ENCODE measurements at places on chromosomes 1 and 21.

DNA sequence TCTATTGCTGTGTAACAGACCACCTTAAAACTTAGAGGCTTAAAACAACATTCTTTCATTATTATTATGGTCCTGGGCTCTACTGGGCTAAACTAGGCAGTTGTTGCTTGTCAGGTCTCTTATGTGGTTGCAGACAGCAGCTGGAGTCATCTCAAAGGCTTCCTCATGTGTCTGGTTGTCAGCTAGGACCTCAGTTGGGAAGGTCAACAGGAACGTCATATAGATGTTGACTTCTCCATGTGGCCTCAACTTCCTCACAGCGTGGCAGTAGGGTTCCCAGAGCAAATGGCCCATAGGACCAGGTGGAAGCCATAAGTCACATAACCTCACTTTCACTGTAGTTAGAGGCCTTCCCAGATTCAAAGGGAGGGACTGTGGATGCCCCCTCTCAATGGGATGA lies 15.4 kb upstream of the MEF2D start:
- no peak for DNase-seq

DNA sequence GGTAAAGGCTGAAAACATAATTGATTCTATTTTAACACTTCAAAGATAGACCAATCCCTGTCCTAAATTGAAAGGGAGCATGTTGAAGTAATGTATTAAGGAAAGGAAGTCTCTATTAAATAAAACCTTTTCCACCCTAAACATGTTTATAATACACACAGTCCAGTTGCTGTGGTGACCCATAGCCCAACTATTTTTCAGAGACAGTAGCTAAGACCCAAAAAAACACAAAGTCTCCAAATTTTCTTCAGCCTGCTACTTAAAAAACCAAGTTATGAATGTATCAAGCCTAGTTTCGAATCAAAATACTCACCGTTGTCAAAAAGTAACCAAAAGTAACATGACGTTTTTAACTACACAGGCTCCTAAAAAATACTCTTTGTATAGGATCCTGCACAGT lies 1.6 kb downstream of the ELK4 start:
- DNase-seq = no peak

DNA sequence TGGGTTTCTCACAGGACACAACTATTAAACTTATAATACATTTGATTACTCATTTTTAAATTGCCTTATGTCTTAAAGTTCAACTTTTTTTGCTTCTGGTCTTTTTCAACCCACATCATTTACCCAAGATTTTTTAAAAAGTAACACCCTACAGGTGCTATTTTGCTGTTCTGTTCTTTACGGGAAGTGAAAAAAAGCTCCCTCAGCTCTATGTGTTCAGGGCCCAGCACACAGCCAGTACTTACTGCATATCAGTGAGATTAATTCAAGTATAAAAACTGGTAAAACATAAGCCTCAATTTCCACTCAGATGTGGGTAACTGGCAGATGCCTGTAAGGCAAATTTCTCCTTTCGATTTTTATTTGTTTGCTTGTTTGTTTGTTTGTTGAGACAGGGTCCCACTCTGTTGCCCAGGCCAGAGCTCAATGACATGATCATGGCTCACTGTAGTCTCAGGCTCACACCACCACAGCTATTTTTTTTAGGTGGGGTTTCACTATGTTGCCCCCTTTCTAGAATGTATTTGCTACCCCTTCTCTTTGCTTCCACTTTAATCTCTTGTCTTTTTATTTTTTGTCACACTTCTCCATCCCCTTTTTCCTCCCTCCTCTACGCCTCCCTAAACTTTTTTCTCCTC lies 20.3 kb downstream of the RNASEL start:
- DNase-seq = no peak

DNA sequence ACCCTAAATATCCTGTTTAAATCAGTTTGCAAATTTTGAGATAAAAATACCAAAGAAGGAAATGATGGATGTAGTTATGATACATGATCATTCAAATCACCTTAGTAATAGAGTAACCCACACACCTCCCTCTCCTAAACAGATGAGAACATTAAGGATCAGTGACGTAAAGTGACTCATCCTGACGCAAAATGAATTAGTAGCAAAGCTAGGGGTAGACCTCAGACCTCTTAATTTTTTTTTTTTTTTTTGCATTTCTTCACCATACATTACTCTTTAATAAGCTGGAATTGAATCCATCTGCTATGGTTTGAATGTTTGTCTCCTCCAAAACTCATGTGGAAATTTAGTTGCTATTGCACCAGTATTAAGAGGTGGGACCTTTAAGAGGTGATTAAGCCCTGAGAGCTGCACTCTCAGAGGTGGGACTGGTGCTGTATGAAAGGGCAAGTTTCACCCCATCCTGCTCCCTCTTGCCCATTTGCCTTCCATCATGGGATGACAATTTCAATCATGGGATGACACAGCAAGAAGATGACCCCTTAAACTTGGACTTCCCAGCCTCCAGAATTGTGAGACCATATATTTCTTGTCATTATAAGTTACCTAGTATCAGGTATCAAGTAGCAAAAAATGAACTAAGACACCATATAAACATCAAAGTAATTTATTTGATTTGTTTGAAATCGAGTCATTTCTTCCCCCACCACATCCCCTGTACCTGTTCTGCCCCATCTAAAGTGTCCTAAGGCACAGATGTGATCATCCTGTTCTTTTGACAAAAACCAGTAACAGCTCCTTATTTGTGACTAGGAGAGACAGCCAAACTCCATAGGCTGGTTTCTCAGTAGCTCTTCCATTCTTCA lies 114.6 kb upstream of the DUSP10 start:
- DNase-seq = no peak

DNA sequence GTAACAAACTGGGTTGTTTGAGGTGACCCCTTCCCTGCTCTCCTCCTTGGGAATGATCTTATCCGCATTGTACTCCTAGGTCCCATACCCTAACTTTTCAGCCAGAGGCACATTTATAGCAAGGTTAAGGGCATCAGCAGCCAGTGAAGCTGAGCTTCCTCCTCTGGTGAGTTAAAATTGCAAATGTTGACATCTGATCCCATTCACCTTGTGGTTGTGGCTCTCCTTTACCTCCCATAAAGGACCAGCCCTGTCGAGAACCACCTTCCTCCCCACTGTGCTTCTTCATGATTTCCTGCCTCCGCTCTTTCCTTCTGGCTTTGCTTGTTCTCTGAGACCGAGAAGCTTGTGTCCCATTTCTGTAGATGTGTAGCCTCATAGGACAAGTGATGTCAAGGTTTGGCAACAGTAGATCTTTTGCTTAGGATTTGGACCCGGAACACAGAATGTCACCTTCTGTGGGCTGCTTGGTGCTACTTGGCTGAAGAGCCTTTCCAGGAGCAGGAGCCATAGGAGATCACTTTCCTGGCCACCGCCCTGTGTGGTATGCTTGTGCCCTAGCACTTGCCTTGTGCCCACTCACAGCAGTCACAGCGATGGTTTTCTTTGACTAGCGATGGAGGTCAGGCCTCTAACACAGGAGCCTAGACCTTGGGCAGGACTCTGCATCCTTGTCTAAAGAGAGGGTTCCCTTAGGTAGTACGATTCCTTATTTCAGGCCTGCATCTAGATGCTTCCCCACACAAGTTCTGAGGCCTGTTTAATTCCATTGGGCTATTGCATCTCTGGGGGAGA lies 18.8 kb downstream of the SZRD1 start:
- DNase-seq = peak; percentile 20

DNA sequence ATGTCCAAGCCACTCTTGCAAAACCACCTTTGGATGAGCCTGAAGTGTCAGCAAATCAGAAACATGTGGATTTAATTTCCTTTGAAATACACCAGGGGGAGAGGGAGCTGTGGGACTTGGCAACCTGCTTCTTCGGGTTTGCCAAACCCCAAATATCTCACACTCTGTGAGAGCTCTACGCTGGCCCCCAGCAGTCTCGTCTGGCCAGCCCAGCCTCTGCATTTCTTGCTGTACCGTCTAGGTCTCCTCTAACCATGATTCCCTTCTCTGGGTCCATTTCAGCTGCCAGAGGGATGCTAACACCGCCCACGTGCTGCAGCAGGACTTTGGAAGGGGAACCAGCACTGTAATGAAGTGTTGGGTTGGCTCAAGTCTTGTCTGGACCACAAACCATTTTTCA lies 114.6 kb downstream of the MRPS6 start:
- DNase-seq = peak; percentile 74

GRCh38 chr1:53662169-53662568 lies 76.8 kb downstream of the GLIS1 start:
- no peak for DNase-seq

GRCh38 chr1:36761113-36761512 lies 273.2 kb downstream of the GRIK3 start:
- DNase-seq = no peak
